ENCODE measurements at places on chromosomes 11 and 22.
A peak's percentile ranks its signal among the peaks of the same experiment; 100 is the strongest.

GRCh38 chr11:76380159-76380976 is 564 bp downstream of the THAP12 start:
- peak; percentile 10 for DNase-seq

- DNase-seq, result no peak
These were observed 62.3 kb upstream of the ANO5 start for GRCh38 chr11:22130462-22131053.

DNA sequence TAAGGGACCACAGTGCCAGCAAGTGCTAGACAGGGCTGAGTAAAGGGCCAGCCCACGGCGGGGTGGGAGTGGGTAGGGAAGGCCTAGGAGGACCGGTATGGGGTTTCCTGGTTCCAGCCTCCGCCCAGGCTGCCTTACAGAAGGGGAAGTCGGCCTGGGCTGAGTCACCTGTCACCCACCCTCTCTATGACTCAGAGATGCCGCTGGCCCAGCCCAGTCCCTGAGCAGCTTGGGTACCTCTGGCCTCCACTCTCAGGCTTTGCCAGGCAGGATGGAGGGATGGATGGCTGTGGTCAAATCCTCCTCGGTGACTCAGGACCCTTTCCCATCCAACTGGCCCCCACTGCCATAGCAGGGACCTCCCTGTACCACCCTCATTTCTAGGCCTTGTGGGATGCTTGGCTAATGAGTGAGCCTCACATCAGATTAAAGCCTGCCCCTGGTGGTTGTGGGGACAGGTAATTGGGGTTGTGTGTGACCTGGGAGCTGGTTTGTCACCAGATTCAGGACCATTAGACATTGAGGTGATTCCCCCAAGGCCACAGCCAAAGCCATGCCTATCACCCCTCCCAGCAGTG is 13.9 kb downstream of the SLC35E4 start:
- DNase-seq, result peak; percentile 80

- DNase-seq, result no peak
These were observed 15.5 kb upstream of the ST3GAL4 start for GRCh38 chr11:126339863-126340434.

DNA sequence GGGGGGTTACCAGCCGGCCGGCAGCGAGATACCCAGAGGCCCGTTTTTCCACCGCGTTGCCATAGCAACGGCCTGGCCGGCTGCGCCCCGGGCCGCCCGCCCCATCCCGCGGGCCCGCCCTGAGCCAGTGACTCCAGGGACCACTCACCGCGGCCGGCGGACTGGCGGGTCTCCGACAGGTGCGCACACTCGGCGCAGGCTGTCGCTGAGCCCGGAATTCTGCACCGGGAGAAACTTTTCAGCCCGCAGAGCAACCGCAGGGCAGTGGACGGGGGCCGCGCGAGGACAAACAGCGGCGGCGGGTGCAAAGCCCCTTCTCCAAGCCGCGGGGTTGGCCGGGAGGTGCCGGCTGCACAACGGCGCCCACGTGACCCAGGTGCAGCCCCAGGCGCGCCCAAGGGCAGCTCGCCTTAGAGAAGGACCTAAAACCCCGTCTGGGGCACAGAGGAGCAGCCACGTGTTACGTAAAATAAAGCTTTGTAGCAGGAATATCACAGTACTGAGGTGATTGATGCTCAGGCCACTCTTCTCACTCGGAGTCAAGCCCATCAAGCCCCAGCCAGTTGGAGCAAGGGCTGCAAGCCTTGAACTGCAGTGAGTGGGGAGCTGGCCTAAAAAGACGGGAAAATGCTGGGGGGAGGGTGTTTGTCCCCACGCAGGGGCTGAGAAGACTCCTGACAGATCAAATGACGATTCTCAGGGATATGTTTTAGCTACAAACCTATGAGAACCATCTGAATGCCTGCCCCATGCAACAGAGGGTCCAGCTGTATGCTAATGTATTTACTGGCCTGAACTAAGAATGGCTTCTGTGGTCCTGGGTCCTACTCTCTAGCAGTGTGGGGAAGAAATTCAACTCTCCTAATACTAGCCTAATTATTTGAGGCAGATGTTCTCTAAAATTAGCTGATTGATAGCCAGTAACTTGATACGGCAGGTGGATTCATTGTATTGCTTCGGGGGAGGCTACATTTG is at the start of gene STK33:
Gene STK33 (minus strand): TSS at position 294 of the 975 bp plus-strand sequence. CDS start 119,323 bp downstream, outside the sequence.
- no peak for DNase-seq

DNA sequence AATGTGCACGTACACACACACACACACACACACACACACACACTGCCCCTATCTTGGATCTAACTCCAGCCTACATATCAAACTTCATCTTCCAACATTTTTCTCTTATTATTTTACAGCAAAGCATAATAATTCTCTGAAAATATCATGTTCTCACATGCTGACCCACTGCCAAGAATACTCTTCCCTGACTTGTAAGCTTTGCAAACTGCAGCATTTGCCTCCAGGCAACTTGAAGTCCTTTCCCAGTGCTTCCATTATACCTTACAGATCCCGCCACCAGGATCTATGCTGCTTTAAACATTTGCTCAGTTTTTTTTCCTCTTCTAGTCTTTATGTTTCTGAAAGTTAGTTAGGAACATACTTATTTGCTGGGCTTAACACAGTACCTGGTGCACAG is 483.3 kb upstream of the ARHGAP42 start:
- no peak for DNase-seq

DNA sequence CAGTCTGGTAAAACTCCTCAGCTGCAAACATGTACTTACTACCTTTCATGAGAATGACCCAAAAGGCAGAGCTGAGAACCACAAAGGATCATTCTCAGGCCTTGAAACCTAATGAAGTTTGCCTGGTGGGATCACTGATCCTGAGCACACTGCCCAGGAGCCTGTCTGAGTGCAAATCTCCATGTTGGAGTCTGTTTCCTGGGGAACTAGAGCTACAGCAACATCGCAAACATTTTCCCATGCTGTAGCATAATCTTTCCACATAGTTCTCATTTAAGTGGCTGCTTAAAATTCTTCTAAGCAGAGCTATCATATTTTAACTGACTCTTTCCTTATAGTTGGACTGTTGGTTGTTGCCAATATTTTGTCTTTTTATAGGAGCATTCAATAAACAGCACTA is 58.5 kb downstream of the GUCY1A2 start:
- DNase-seq, result no peak

GRCh38 chr11:2175659-2176058 is 4.0 kb upstream of the TH start:
- no peak for DNase-seq

- no peak for DNase-seq
These were observed 14.3 kb downstream of the DHCR7 start for GRCh38 chr11:71433648-71434450.

DNA sequence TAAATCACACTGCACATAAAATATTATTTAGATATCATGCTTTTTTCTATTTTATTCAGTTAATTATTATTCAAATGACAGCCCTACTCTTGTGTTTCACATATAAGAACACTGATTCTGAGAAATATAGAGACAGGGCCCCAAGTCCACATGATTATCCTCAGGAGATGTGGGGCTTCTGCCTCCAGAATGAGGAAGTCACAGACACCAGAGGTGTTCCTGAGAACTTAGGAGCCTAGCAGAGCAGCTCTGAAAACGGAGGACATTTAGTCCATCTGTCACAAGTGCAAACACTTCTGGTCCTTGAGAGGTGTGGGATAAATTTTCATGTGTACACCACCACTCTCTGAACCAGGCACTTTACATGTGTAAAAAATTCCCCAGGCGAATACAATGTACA is 26.2 kb downstream of the TRIM66 start:
- no peak for DNase-seq

- DNase-seq, result no peak
These were observed 460.3 kb upstream of the LARGE1 start for GRCh38 chr22:34380532-34380931.

DNA sequence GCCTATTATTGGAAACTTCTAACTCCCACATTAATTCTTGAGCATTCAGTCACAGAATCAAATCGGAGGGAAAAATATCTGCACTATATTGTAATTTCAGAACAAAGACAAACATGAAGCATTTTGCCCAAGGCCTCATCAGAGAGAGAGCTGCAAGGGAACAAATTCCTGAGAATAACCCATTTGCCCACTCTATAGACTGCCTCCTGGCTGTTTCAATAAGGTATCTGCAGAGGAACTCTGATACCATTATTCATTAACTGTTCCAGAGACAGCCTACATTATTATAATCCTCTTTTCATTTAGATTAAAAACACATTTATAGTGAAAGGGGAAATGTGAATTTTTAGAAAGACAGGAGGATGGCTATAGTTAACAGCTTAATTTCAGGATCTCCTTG is 663.9 kb downstream of the DLG2 start:
- DNase-seq, result no peak

- no peak for DNase-seq
These were observed 685.0 kb downstream of the ETS1 start for GRCh38 chr11:127902382-127902781.

DNA sequence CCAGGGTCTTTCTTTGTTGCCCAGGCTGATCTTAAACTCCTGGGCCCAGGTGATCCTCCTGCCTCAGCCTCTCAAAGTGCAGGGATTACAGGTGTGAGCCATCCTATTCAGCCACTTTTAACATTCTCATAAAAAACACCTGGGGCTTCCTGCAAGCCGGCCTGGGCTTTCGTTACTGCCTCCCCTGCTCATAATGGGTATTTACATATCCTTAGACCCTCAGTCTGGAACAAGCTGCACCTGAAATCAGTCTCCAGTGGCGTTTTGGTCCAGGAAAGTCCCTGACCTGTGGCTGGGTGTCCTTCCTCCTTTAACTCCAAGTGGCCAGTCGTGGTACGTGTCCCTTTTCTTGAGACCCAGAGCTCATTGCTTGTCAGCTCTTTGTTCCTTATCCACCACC is 320.7 kb downstream of the TMEM135 start:
- DNase-seq, result no peak

DNA sequence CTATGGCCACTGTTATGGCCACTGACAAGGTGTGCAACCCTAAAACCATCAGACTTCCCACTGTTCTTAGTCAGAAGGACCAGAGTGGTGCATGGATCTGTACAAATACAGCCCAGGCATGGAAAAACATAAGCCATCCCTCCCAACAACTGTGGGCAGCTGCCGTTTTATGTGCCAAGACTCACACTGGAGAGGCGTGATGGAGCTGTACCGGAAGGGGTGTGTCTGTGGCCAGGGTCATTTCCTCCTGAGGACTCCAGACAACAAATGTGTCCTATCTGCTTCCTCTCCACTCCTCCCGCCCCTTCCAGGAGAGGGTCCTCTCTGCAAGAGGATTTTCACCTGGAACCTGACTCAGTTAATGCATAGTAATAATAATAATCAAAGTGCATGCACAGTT is 29.5 kb downstream of the KCNJ1 start:
- no peak for DNase-seq

DNA sequence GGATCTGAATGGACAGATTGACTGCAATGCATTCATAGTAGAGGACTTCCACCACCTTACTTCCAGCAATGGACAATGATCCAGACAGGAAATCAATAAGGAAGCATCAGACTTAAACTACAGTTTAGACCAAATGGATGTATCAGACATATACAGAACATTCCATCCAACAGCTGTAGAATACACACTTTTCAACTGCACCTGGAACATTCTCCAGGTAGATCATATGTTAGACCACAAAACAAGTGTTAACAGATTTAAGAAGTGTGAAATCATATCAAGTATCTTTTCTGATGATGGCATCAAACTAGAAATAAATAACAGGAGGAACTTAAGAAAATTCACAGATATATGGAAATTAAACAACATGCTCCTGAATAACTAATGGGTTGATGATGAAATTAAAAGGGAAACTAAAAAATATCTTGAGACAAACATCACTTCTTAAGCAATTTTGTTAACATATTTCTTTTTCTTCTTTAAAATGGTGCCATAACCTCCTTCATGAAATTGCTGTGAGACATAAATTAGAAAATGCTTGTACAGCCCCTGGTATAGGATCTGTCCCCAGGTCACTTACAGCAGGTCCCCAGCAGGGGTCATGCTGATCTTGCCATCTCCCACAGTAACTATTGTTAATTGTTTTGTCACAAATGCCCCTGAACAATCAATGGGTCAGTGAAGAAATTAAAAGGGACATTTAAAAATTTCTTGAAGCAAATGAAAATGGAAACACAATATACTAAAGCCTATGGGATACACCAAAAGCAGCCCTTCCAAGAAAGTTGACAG is 100.0 kb upstream of the OR4B1 start:
- no peak for DNase-seq

DNA sequence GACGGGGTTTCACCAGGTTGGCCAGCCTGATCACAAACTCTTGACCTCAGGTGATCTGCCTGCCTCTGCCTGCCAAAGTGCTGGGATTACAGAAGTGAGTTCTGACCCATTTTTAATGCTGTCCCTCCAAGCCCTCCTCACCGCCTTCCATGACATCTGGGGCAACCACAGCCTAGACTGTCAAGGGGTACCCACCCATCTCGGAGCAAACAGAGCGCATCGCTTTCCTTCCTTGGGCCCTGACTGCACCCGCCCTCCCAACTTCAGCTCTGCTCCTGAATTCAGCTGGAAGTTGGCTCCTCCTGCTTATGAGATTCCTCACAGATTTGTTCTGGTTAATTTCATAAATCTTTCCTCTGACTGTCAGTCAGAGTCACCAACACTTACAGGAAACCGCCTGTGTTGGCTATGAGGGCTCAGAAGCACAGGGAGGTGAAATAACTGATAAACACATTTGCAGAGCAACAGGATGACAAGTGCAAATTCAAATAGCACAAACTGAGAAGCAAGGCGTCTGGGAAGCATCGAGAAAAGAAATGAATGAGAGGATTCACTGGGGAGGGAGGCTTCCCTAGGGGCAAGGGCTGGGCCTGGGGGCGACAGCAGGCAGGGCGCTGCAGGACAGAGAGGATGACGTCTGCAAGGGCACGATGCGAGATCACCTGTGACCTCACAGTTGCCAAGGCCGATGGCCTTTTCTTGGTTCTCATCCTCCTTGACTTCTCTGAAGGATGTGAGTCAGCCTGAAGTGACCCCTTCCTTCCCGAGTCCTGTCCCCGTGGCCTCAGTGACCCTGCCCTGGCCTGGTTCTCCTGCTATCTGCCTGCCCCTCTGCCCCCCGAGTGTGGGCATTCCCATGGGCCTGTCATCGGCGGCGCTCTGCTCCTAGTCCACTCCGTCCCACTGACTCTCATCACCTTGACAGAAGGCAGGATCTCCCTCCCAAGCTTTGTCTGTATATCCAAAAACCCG is 6.1 kb downstream of the IFT27 start:
- no peak for DNase-seq

GRCh38 chr11:64305075-64305690 is at the start of gene ESRRA:
TSS of gene ESRRA (plus strand) at chr11:64305524. CDS start at chr11:64307180, 1,656 bp downstream.
- DNase-seq, result peak; percentile 100

DNA sequence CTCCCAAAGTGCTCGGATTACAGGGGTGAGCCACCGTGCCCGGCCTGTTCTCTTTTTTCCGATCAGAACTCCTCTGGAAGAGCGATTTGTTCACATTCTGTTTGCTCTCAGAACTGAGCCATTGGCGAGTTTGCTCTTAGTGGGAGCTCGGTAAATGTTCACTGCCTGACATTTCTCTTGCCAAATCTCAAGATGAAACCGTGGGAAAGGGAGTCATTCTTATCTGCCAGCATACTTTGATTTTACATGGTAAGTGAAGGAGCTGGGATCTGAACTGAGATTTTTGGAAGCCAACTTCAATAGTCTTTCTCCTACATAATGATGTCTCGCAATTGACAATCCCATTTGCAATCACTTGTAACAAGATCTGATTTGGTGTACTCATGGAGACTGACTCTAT is 445.8 kb upstream of the ISX start:
- no peak for DNase-seq
